Activated naive CD8-positive, alpha-beta T cell treated with anti-CD3 and anti-CD28 coated beads, Interleukin-2, amount 10 ng/mL, durations not matched to agents 7 days and 5 days (primary cell): ENCODE measurements at places on chromosomes 5 and 9.

DNA sequence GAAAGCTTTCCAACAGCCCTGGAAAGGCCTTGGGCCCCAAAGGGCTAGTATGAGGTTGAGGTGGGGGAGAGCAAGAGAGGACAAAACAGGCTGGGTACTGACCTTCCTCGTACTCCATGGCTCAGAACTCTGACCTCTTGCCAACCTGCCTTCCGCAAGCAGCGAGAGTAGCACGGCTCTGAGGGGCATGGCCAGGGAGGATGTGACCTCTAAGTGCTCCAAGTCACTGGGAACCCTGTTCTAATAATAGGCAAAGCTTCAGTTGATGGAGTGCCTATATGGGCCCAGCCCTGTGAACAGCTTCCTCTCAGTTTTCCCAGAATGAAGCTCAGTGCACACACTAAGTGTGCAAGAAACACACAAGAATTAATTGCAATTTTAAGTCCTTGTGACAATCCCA, 127.6 kb upstream of the GABRP start:
- DNase-seq = no peak

DNA sequence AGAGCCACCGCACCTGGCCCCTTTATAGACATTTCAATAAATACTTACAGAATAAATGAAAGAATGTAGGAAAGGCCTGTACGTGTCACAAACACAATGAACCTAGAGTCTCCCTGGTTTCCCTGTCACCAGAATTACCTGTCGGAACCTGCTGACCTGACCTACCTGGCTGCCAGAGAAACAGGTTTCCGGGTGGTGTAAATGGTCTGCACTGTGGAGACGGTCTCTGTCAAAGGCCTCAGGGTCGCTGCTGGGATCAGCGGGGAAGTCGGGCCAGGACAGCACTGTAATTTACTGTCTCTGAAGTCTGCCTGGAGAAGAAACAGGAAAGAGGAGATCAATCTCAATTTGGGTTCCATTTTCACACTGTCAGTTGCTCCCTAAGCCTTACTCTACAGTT, 9.3 kb upstream of the FRRS1L start:
- DNase-seq = no peak

DNA sequence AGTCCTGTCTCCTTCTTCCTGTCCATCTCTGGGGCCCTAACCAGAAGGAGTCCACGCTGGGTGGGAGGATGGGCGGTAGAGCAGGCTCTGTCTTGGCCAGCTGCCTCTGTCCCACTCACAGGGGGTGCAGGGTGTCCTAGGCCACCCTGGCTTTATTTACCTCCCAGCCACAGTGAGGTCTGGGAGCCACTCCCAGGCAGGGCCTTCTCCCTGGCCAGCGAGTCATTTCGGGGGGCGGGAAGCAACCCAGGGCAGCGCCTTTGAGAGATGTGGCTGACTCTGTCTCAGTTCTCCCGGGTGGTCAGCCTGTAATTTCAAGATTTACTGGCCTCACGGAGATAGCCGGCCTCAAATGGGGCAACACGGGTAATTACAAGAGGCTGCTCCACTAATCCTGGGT, 67.4 kb upstream of the PTCH1 start:
- no peak for DNase-seq

- DNase-seq = no peak
These were observed 12.0 kb downstream of the ADRA1B start for GRCh38 chr5:159928122-159928909.

GRCh38 chr5:135309391-135310327, 89.4 kb downstream of the MACROH2A1 start:
- no peak for DNase-seq

DNA sequence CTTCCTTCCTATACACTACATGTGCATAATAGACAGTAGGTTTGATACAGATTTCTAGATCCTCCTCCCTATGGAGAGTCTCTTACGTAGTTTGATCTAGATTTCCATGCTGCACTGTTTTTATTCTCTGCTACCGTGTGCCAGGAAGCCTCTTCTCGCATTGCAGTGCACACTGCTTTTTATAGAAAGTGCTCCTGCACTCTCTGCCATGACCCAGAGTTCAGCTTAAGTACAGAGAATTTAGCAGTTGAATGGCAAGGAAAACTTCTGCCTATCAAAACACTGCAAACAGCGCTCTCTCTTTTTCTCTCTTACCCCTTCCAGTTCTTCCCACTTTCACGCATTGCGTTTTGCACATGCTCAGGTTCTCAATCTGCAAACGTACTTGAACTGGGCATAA, 187.4 kb downstream of the ARHGAP26 start:
- no peak for DNase-seq

DNA sequence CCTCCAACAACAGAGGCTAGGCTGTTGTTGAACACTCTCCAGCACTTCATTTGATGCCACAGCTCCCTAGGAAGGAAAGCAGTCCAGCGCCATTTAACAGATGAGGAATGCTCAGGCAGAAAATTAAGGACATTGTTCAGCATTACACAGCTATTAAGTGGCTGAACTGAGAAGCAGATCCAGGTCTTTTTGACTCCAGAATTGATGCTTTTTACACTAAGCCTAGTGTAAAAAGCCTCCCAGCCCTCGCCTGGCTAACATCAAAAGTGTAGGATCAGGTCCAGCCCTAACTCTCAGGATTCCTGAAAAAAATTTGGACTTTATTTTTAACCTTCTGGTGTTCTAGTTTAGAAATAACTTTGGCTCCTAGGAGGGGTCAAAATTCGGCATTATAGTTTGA, 106.4 kb upstream of the SMC5 start:
- no peak for DNase-seq

GRCh38 chr9:137168573-137168903, 1.3 kb downstream of the LRRC26 start:
- DNase-seq = no peak

GRCh38 chr5:74371621-74372020, 268.9 kb downstream of the ENC1 start:
- DNase-seq = no peak

DNA sequence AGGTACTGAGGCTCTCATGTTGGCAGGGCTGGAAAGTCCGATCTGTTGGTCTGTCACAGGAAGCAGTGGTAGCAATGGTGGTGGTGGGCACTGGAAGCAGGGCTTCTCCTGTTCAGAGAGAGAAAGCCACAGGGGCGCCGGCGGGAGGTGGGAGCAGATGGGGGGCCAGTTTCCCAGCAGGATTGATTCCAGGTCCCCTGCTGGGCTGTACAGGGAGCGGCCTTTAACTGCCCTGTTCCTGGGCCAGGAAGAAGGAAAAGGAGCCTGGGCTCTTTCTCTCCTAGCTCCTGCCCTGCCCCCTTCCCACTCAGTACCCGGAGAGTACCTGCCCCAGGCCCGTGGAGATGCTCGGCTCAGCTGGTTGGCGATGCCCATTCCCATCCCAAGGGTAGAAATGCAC, 2.6 kb upstream of the DAB2IP start:
- DNase-seq = no peak

GRCh38 chr5:9774472-9775079, 144.4 kb upstream of the TAS2R1 start:
- DNase-seq = no peak

GRCh38 chr9:97577051-97577450, 56.1 kb downstream of the TSTD2 start:
- DNase-seq = no peak

- no peak for DNase-seq
These were observed 22.7 kb downstream of the DNM1 start for GRCh38 chr9:128225770-128226411.

GRCh38 chr9:117435630-117436261, 20.9 kb upstream of the ASTN2 start:
- no peak for DNase-seq

- DNase-seq = no peak
These were observed 23.5 kb downstream of the HNRNPH1 start for GRCh38 chr5:179599973-179600372.
